Stimulated activated memory B cell treated with anti-CD40 and anti-IgM and Interleukin-4, amounts not matched to agents 10 μg/mL and 1 μg/mL and 100 μg/mL, for 72 hours (primary cell): ENCODE measurements at places on chromosomes 7 and 10.

- peak; percentile 63 for ATAC-seq
Measured at GRCh38 chr7:106772655-106773108, 92.4 kb upstream of the PIK3CG start.

- ATAC-seq: peak; percentile 31
Measured at GRCh38 chr10:13891128-13892000, 304.6 kb downstream of the PRPF18 start.

DNA sequence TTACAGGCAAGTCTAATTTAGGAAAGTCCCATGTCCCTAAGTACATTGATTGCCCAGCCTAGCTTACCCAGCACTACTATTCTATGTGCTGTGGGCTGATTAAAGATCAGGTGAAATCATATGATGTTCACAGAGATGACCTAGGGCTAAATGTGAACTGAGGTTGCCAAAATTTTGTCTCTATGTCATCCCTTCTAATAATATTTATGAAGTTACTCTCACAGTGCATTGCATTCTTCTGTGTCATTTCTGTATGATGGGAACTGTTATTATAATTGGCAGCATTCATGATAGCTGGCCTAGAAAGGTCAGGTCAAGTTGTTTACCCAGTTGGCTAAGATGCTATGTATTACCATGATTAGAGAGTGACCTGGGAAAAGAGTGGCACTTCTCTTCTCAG is 2.8 kb upstream of the PDK4 start:
- no peak for ATAC-seq

GRCh38 chr10:35470248-35470924 is 134.1 kb downstream of the CCNY start:
- no peak for ATAC-seq

DNA sequence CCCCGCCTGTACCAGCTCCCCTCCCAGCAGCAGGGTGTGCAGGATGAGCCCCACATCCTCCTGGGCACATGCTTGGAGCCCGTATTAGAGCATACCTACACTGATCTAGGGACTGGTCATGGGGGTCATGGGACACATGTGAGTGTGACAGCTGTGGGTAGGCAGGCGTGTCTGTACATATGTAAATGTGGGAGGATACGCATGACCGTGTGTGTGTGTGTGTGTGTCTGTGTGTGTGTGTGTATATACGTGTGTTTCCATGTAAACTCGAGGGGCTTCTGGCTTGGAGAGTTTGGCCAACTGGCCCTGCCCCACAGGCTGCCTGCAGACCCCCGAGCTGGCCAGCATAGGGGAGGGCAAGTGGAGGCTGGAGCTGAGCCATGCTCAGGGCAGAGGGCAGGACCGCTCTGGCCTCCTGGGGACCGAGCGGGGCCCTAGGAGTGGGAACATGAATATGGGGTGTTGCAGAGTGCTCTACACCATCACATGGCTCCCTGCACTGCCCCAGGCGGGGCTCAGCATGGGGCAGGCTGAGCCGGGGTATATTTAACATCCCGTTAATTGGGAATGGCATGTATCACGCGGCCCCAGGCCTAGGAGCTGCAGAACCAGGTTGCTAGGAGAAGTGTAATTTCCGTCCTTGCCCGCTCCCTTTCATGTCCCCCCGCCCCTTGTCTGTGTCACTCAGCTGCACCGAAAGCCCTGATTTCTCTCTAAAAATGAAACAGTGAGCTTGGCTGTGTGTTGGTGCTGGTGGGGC is 152.7 kb upstream of the PCBD1 start:
- no peak for ATAC-seq

DNA sequence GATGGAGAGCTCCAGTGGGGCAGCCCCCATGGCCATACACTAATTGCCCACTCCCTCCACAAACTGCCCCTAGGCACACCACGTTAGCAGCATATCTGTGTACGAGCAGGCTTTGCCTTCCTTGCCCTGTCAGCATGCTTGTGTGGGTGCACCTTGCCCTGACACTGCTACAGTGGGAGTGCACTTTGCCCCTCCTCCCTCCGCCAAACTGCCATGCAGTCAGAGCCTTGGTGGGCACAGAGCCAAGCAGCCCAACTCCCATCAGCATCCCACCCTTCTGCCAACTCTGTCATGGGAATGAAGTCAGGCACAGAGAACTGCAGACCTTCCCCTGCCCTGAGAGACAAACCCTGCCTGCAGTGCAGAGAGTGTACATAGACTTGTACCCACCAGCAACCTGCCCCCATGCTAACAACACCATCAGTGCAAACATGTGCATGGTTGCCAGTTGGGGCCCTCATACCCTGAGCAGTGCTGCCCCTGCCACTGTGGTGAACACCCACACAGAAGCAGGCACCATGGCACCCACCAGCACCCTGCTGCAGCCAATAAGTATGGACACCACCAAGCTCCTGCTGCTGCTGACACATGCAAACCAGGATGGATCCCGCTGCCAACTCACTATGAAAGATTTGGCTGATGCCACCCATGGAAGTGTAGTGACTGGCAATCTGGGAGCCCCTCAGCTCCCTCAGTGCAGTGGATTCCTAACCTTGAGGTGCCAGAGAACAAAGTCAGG is 1197.7 kb upstream of the CELF2 start:
- peak; percentile 34 for ATAC-seq

- ATAC-seq: peak; percentile 87
Measured at GRCh38 chr7:20330239-20330927, at the start of gene ITGB8. Gene ITGB8, plus strand, starts transcription at chr7:20330900. Its CDS starts 907 bp downstream, at chr7:20331807.

DNA sequence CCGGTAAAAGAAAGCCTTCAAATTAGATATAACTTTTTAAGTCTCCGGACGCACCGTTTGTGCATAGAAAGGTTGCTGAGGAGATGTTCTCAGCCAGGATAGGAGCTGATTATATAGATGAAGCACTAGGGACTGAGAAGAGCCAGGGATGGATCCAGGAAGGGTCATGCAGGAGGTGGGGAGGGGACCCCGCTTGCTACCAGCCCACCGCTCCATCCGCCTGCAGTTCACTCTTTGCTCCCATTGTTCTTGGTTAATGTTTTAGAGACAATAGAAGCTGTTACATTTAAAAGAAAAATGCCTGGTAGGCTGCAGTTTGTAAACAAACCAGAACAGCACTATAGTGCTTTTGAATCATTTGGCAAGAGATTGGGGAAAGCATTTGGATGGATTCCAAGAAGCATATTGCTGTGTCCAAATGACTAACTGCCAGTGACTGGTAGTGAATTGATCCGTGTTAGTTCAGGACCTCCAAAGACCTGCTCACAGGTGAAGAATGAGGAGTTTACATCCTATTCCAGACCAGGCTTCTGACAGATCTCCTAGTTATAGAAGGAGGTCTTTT is 175.9 kb upstream of the TAC1 start:
- no peak for ATAC-seq
